ENCODE measurements at places on chromosomes 2 and 18.
A peak's percentile ranks its signal among the peaks of the same experiment; 100 is the strongest.

- DNase-seq, result no peak
Observed at GRCh38 chr18:24942144-24942543, 409.8 kb downstream of the ZNF521 start.

- peak; percentile 57 for DNase-seq
Observed at GRCh38 chr2:44120428-44120827, 48.2 kb upstream of the PPM1B start.

DNA sequence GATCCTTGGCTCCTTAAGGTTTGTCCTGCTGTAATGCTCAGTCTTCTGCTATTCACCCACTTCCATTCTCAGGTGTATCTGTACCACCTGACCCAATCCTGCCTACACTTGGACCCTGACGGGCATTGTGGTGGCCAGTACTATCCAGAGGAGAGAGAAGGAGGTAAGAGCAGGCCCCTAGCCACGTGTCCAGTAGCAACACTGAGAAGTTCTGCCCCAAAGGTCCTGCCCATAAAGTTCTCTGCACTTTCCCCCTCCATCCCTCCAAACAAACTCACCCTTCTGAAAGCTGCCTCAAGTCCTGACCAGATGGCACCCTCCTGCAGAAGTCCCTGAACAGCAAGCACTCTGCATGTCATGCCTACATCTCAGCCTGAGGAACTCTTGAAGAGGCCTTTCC lies 18.3 kb downstream of the TTC32 start:
- DNase-seq, result no peak

DNA sequence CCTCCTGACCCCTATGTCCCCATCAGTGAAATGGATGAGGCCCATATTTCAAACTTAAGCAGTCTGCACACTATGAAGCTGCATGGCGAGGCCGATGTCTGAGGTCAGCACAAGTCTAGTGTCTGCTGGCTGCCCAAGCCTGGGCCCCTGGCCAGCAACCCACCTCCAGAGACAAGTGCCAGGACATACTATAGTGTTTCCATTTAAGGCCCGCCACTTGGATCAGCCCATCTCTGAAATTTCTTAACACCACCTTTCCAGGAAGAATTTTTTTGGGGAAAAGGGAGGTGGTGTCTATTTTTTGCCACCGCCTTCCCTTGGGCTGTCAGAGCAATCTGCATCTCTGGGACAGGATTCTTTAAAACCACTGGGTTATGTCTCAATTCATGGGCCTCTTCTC lies 1.8 kb downstream of the ACVR1 start:
- DNase-seq, result no peak

DNA sequence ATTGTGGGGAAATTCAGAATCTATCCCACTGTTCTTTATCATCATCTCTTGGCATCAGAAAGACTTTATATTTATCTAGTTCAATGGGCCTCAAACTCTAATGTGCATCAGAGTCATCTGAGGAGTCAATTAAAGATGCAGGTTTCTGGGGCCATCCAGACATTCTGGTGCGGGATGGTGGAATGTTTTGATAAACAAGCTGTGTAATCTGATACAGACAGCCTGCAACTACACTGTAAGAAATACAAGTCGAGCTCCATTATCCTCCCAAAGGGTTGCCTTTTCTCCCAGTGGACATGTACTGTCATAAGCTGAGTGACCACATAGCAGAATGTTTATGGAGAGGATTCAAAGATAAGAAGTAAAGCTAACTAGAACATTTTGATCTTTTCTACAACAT lies 515.3 kb upstream of the DCC start:
- DNase-seq, result no peak
